SJCRH30 (cell line): ENCODE measurements at places on chromosomes 3 and 15. TPM values are rescaled to one million over a fixed set of nuclear protein-coding genes. Genes with fewer than 3 reads are reported as not detected.

DNA sequence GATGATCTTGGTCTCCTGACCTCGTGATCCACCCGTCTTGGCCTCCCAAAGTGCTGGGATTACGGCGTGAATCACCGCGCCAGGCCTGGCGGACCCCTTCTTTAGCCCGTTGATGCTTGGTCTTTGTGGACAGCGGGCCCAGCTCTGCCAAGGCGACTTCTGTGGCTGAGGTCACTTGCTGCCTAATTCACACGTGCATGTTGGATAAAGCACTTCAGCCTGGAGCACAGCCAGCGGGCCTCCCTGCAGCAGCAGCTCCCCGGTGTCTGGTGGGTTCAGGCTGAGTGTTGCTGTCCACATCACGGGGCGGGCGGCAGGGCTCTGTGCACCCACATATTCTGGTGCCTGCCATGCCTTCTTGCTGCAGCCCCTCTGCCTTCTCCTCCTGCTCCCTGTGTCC lies 88.4 kb downstream of the DGKG start:
- H3K27ac ChIP-seq = no peak overlapping the region
- H3K4me3 ChIP-seq = no peak overlapping the region
- DNase-seq = no peak
- no peaks in the 10 kb centered on the region for H3K36me3 ChIP-seq

DNA sequence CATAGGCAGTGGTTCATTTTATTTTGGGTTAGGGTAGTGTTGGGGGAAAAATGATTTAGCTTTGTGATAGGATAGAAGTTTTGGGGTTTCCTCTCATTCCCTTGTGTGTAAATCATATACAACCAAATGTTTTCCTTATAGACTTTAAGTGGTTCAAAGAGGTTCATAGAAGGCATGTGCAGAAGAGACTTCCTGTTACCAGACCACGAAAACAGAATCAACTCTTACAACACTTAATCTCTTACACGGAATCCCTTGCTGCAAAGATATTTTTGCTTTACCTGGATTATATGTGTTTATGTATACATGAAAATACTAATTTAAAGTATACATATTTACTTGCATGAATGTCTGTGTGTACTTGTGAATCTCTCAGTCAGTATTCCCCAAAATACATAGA lies 2.9 kb downstream of the TMOD2 start:
- H3K27me3 ChIP-seq = peaks cover 8% of the 10 kb centered on the region
- no peak for DNase-seq
- peaks cover 10% of the 10 kb centered on the region for H3K4me1 ChIP-seq
- no peak overlapping the region for H3K4me3 ChIP-seq

Gene ISL2
- total RNA-seq = 3.0 and 4.3 TPM in 2 replicates

GRCh38 chr3:57017459-57017845 lies 43.0 kb upstream of the SPATA12 start:
- DNase-seq = peak; percentile 23
- H3K27ac ChIP-seq = peak overlapping the region; percentile 33
- H3K4me3 ChIP-seq = no peak overlapping the region

DNA sequence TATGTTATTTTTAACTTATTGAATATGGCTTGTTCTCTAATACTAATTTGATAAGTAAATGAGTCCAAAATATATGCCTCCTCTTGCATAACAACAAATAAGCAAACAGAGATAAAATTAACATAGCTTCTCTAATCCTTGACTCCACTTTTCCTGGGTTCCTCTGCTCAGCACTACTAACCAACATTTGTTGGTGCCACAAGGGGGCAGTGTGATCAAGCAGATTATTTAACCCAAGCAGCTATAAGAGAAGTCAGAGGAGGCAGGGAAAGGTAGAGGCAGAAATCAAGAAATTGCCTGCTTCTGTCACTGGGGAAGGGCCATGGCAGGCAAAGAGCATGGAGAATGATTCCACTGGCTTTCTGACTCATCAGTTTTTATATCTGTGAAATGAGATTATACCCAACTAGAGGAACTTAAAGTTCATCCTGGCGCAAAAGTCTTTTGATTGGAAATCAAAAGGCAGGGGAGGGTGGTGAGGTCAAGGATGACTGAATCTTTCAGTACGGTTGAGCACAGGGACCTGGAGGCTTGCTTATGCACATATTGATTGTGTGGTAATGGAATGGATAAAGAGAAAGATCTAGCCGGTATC lies 152.2 kb downstream of the IGSF11 start:
- no peaks in the 10 kb centered on the region for H3K27me3 ChIP-seq
- H3K4me1 ChIP-seq = no peaks in the 10 kb centered on the region
- H3K36me3 ChIP-seq = no peaks in the 10 kb centered on the region
- no peak overlapping the region for H3K4me3 ChIP-seq
- DNase-seq = peak; percentile 47

DNA sequence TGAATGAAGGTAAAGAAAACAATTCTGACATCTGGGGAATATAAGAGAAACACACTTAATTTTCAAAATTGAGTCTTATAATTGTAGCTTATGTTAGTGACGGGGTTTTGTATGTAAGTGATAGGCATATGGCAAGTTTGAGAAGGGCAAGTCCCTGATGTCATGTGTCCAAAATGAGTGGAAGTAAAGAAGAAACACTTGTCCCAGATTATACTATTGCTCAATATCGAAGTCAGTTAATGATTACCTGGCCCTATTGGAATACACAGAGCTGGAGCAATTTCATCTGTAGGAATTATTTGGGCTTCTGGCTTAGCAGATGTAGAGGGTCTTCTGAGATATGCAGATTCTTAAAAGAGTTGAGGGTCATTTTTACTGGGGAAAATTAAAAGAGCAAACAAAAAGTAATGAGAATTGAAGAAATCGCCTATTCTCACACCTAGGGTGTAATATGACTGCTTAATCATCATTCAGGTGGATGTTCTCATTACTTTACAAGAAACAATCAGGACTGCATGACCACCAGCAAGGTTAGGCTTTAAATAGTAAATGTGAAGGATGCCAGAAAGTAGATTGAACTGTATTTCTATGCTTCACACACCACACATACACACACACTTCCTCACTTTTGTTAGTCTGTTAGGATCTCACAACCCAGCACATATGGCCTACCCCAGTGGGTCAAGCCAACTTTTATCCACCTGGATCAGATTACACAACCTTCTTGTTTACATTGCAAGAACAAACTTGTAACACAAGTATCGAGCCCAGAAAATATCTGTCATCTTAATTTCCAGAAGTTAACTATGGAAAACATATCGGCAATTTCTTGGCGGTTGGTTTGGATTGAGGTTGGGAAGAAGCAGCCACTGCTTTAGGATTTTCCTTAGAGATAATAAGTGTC lies 183.3 kb upstream of the LRRC3B start:
- peaks cover 9% of the 10 kb centered on the region for H3K4me1 ChIP-seq
- no peak overlapping the region for H3K4me3 ChIP-seq
- H3K27me3 ChIP-seq = no peaks in the 10 kb centered on the region
- no peak overlapping the region for H3K27ac ChIP-seq
- no peak for DNase-seq
- H3K36me3 ChIP-seq = no peaks in the 10 kb centered on the region

DNA sequence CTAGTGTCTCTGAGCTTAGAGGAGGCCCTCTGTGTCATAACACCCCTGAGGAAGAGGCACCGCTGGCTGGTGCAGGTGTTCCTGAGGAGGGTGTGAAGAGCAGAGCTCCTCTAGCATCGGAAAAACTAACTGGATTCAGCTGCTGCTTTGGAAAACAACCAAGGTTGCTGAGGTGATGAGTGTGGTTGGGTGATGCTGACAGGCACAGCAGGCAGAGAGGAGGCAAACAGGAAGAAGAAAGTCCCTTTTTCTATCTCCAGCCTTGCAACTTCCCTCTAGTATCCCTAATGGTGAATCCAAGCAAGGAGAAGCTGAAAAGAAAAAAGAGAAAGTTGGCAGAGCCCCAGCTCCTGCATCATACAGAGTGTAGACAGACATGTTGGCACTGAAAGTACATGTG lies 3.8 kb upstream of the OR4F15 start:
- no peaks in the 10 kb centered on the region for H3K36me3 ChIP-seq
- H3K27ac ChIP-seq = no peak overlapping the region
- H3K27me3 ChIP-seq = no peaks in the 10 kb centered on the region
- no peak for DNase-seq

DNA sequence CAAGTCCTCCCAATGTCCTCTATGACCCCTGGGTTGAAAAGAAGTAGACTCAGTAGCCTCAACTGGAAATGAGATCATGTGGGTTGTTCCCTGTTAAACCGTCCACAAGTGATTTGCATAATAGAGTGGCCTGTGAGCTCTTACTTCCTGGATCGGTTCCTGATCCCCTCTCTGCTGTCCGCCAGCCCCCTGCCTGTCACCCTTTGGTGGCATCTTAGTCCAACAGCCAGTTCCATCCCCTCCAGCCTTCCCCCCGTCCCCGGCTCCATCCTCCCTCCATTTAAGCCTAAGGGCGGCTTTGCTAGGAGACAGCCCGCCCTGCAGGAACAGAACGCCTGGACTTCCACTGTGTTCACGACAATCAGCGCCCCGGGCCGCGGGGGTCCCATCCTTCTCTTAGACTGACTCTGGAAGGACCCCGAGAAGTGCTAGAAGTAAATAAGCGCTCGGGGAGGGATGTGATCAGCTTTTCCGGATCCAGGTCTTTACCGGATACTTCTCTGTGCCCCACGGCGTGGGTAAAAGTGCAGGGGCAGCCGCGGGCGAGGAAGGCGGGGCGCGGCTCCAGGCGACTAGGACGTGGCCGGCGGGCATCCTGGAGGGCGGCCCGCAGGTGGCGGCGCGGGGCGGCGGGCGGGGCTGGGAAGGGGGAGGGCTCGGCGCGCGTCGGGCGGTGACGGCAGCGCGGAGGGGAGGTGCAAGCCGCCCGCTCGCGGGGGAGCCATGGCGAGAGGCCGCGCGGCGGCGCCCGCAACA lies 51.2 kb upstream of the ULK4 start:
- H3K36me3 ChIP-seq = no peaks in the 10 kb centered on the region
- no peaks in the 10 kb centered on the region; the same call in 1 of the 2 replicates for H3K4me1 ChIP-seq
- no peaks in the 10 kb centered on the region for H3K27me3 ChIP-seq
- DNase-seq = peak; percentile 54
- peak overlapping the region; percentile 78 for H3K4me3 ChIP-seq

Gene DNAH12
- total RNA-seq = 1.3 and 1.4 TPM in 2 replicates

Gene CCDC54
- total RNA-seq = not detected in 2 replicates

- H3K36me3 ChIP-seq = no peaks in the 10 kb centered on the region
- H3K4me3 ChIP-seq = no peak overlapping the region
- no peak overlapping the region for H3K27ac ChIP-seq
- peaks cover 18% of the 10 kb centered on the region for H3K4me1 ChIP-seq
- no peaks in the 10 kb centered on the region for H3K27me3 ChIP-seq
Measured at GRCh38 chr15:70390723-70391122, 293.0 kb upstream of the TLE3 start.

GRCh38 chr15:93920204-93920603 lies 311.2 kb upstream of the MCTP2 start:
- H3K4me3 ChIP-seq = no peak overlapping the region
- H3K27me3 ChIP-seq = no peaks in the 10 kb centered on the region; the same call in 1 of the 2 replicates
- H3K27ac ChIP-seq = no peak overlapping the region
- no peak for DNase-seq
- no peaks in the 10 kb centered on the region for H3K4me1 ChIP-seq
- H3K36me3 ChIP-seq = no peaks in the 10 kb centered on the region

Gene CKMT1A
- 0.20 TPM in 1 of 2 replicates, not detected in the other for total RNA-seq

- H3K27me3 ChIP-seq = no peaks in the 10 kb centered on the region
- H3K27ac ChIP-seq = no peak overlapping the region
- peaks cover 9% of the 10 kb centered on the region; the same call in 1 of the 2 replicates for H3K4me1 ChIP-seq
- H3K36me3 ChIP-seq = no peaks in the 10 kb centered on the region
- H3K4me3 ChIP-seq = no peak overlapping the region
Measured at GRCh38 chr3:162348912-162349311, 852.3 kb downstream of the OTOL1 start.

DNA sequence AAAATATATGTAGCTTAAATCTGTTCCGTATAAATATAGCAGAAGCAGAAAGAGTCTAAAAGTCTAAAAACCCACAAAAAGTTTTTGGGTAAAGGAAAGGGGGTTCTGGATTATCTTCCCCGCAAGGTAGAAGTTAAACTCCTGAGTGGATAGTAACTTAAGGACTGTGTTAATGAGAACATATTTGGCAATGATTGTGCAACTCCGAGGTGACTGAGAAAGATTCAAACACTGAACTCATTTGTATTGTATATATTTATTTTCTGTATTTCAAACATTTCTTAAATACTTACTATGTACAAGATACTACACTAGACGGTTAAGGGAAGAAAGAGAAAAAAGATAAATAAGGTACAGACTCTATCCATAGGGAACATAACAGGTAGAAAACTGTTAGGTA lies 72.7 kb upstream of the PPIB start:
- H3K27me3 ChIP-seq = no peaks in the 10 kb centered on the region
- H3K36me3 ChIP-seq = no peaks in the 10 kb centered on the region
- DNase-seq = no peak
- no peak overlapping the region for H3K4me3 ChIP-seq
- H3K27ac ChIP-seq = no peak overlapping the region

Gene FSIP1
- 0.76 and 0.87 TPM in 2 replicates for total RNA-seq

DNA sequence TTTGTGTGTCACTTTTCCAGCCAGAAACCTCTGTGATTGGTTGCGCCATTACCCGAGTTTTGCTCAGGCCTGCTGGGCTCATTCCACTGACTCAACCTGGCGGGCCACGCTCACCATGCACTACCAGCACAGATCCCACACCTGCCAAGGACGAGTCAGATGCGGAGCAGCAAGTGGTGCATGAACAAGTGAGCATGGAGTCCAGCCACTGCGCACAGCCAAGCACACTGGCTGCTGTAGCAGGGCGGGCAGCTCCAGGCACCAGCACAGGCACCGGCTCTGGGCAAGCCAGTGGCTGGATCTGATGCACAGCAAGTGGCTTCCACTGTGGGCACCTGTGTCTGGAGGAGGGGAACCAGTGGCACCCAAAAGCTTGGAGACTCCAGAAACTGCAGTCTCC lies 110.4 kb downstream of the CBLB start:
- H3K36me3 ChIP-seq = no peaks in the 10 kb centered on the region; the same call in 1 of the 2 replicates
- H3K4me1 ChIP-seq = no peaks in the 10 kb centered on the region
- no peak overlapping the region for H3K27ac ChIP-seq
- H3K27me3 ChIP-seq = no peaks in the 10 kb centered on the region
- no peak for DNase-seq

DNA sequence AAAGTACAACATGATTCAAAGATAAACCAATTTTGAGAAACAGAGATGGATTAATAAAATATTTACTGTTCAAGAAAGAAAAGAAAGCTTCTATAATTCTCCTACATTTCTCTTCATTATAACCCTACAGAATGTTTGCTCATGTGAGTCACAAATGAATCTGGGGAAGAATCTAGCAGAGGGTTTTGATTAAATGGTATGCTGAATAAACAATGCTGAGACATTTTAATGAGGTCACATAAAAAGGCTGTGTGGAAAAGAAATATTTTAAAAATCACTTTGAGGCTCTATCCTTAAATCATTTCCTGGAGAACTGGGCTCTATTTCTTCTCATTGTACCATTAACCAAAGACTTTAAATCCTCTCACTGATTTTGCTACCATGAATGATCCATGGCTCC lies 727.7 kb downstream of the NTRK3 start:
- no peak overlapping the region for H3K27ac ChIP-seq
- H3K27me3 ChIP-seq = no peaks in the 10 kb centered on the region
- DNase-seq = no peak
- H3K4me1 ChIP-seq = no peaks in the 10 kb centered on the region

DNA sequence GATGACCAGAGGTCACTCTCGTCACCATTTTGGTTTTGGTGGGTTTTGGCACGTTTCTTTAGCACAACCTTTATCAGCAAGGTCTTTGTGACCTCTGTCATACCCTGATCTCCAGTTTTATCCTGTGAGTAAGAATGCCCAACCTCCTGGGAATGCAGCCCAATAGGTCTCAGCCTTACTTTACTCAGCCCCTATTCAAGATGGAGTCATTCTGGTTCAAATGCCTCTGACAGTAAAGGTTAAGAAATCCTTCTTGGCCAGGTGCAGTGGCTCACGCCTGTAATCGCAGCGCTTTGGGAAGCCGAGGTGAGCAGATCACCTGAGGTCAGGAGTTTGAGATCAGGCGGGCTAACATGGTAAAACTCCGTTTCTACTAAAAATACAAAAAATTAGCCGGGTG lies 3.2 kb upstream of the ATG7 start:
- H3K27ac ChIP-seq = no peak overlapping the region
- no peaks in the 10 kb centered on the region for H3K4me1 ChIP-seq
- H3K4me3 ChIP-seq = no peak overlapping the region
- no peaks in the 10 kb centered on the region; the same call in 1 of the 2 replicates for H3K36me3 ChIP-seq
